Daoy (cell line): ENCODE measurements at places on chromosomes 1 and 21.

DNA sequence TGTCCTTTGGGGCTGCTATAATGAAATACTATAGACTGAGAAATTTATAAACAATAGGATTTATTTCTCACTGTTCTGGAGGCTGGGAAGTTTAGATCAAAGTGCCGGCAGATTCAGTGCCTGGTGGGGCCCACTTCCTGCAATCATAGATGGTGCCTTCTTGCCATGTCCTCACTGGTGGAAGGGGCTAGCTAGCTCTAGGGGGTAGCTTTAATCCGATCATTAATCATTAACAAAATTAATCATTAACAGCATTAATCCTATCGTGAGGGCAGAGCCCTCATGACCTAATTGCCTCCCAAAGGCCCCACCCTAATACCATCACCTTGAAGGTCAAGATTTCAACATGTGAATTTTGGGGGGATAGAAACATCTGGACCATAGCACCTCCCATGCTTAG, 124.3 kb downstream of the TRABD2B start:
- DNase-seq = no peak

DNA sequence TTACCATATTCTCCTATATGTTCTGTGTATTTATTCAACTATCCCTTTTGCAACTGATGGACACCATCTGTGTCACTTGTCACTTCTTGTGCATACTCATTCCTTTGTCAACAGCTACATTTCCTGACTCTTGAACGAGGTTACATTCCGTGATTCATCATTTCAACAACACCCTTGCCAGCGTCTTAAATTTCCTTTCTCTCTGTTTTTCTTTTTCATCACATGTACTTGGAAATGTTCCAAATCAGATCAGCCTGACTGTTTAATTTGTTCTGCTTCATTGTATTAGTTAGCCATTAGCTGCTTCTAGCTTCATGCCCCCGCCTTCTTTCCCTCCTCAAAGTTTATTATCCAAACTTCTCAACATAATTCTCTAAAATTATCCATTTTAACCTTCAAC, 173.0 kb downstream of the ADGRL4 start:
- DNase-seq = peak; percentile 92

DNA sequence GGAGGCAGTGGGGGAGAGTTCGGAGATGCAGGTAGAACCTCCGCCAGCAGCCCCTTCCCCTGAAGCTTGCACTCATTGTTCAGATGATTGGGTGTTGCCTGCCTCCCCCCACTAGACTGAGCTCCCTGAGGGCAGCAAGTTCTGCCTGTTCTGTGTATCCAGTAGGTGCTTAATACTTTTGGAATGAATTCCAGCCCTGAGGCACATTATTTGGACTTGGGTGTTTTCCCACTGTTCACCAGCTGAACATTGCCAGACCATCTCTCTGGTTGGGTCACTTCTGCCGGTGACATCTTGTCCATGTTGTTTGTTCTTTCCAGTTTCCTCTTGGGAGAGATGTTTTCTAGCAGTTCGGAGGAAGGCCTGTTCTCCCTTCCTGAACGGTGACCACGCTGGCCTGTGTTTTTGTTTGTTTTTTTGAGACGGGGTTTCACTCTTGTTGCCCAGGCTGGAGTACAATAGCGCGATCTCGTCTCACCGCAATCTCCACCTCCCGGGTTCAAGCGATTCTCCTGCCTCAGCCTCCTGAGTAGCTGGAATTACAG, 48.7 kb downstream of the SPSB1 start:
- no peak for DNase-seq

DNA sequence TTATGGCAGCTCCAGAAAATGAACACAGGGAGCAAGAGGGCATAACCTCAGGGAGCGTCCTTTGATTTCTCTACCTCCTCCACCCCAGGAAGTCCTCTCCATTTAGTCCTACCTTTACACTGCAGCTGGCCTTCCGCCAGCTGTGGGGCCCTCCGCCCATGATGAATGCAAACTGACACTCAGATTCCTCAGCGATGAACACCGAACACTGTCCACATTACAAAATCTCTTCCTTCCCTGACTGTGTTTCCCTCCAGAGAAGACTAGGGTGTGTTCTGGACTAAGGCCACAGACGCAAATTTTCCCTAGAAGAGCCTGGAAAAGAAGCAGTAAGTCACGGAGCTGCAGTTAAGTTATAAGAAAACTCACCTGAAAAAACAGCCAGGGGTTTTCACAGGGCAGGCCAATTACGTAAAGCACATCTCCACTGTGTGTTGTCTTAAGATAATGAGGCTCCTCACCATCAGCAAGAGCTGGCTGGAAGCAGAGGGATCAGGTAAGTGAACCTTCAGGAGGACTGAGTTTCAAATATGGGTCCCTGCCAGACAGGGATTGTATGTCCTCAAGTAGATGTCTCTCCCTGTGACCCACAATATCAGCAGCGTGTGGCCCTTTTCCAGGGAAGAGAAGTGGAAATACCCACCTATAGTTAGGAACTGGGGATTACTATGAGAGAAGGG, 46.3 kb upstream of the ATP1B1 start:
- no peak for DNase-seq

DNA sequence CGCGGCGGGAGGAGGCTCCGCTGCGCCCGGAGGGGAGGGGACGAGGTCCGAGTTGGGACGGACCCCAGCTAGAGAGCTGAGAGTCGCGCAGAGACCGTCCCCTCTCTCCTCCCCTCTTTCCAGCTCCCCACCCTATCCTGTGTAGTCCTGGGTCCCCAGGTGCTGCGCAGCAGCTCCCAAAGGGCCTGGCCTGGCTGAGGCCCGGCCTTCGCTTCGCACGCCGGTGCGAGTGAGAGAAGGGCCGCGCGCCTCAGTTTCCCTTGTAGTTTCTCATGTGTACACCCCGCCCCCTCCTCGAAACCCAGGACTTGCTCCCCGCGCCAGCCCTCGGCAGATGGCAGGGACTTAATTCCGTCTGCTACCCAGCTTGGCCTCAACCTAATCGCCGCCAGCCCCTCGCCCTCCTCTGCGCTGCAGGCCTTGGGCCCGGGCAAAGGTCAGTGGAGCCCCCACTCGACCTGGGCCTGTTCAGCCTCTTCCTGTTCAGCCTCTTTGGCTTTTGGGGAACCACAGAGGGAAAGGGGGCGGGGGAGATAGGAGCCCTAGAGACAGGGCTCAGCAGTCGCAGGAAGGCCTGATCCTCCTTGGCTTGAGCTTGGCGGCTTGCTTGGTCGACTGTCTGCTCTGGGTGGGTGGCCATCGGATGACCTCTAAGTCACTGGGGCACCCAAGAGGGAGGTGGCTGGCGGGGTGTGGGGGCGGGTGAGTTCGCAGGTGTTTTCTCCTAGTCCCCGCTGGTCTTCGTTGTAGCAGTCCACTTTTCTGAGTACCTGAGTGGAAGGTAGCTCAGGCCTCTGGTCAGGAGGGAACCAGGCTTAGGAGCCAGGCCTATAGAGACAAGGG, 1.0 kb downstream of the ZNF687 start:
- DNase-seq = peak; percentile 35

DNA sequence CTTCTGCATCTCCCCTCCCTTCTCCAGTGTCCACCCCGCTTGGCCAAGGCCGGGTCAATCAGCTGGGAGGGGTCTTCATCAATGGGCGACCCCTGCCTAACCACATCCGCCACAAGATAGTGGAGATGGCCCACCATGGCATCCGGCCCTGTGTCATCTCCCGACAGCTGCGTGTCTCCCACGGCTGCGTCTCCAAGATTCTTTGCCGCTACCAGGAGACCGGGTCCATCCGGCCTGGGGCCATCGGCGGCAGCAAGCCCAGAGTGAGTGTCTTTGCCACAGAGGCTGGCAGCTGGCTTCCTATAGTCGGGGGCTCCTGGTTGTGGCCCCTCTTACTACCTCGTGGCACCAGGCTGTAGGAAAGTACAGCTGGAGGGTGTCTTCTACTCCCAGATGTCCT, 3.6 kb downstream of the PAX7 start:
- DNase-seq = no peak

DNA sequence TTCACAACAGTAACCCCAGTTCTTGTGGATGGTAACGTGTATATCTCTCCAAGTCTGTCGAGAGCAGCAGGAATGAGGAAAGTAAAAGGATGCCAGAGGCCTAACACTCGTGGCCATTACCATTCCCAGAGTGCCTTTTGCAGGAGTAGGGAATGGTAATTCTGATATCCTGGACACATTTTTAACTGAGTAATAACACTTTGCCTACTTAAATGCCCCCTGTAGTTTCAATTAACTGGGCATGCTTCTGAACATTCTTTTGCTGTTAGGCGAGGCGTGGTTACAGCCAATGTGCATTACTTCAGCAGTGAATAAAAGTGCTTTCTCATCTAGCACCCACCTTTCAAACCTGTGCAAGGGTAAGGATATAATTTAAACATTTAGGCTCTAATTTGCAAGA, 258.5 kb upstream of the ADGRL2 start:
- DNase-seq = no peak

DNA sequence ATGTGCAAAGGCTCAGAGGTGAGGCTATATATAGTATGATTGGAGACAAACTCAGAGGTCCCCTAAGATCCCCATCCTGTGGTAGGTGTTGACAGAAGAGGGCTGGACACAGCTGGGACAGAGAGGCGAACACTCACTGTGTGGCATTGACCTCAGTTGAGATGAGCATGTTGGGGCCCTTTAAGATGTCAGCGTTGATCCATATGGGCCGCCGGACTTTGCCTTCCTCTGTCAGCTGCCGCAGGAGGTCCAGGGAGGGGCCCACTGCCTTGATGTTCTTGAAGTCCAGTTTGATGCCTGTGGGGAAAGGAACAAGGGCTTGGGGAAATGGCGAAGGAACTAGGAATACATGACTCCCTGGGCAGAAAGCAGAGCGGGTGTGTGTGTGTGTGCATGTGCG, 8.8 kb downstream of the FAM151A start:
- no peak for DNase-seq

DNA sequence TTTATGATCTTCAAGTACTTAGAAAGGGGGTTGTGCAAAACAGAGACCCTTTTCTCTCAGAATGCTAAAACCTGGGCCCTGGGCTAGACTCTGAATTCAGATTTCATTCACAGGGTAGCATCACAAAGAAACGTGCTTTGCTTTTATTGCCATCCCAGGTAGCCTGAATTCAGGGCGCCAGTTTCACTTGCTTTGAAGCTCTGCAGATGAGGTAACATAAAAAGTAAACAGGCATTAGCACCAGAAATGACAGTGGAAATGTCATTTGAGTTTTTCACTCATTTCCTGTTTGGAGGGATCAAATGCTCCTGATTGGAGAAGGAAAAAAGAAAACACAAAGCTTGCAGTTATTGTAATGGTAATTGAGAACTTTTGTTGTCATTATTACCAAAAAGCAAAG, 2.6 kb downstream of the SYPL2 start:
- DNase-seq = no peak

DNA sequence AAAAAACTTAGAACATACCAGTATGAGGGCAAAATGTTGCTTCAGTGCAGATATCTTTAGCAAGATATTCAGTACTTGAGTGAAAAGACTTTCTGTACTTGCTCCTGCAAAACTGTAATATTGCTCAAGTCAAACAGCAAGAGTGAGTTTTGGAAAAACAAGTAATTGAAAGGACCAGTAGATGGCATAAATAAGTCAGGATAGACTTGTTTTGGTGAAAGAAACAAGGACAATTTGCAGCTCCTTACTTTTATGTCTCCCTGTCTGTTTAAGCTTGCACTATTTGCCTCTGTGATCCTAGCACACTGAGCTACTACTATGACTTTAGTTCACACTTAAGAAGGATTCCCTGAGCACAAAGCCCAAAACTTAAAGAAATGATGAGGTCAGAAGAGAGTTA, 39.1 kb downstream of the IFI44 start:
- peak; percentile 27 for DNase-seq

DNA sequence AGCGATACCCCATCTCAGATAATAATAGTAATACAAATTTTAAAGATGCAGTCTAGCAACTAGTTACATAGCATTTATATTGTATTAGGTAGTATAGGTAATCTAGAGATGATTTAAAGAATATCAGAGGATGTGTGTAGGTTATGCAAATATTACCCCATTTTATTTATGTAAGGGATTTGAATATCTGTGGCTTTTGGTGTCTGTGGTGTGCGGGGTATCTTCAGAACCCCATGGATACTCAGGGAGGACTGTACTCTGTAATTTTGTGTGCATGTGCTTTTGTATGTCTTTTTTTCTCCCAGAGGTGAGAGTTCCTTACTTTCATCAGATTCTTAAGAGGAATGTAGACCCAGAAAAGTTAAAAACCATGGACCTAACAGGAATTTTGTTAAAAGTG, 12.8 kb downstream of the RNF2 start:
- DNase-seq = no peak

- DNase-seq = no peak
These were observed 2.7 kb downstream of the FAM163A start for GRCh38 chr1:179745743-179746142.

DNA sequence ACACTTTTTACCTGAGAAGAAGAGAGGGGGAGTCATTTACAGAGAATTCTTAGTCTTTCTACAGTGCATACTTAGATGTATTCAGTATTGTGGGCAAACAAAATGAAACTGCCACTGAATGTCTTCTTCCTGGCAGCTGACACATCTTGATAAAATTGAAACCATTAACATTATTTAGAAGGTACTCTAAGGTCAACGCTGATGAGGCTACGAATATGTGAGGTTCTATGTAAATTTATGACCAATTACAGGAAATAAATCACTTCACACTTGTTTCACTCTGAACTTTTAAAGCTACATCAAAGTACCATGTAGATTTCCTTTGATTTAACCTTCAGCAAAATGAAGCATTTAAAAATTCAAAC, 51.3 kb upstream of the GFI1 start:
- DNase-seq = peak; percentile 15

- DNase-seq = no peak
These were observed 18.6 kb upstream of the LDLRAP1 start for GRCh38 chr1:25524568-25525360.

DNA sequence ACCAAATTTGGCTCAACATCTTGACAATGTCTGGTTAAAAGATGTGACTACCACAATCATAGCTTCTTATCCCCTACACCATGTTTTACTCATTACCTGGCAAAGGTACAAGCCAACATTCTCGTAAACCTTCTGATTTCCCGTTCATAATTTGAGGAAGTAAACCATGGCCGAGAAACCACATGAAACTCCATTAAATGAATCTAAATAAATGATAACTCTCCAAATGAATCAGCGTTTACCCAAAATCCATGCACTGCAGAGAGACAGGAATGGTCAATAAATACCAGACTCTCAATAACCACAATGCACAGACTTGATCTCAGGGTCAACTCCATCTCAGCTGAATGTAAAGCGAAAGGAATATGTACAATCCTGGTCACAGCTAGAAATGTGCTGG, 125.2 kb downstream of the TYW3 start:
- DNase-seq = no peak

DNA sequence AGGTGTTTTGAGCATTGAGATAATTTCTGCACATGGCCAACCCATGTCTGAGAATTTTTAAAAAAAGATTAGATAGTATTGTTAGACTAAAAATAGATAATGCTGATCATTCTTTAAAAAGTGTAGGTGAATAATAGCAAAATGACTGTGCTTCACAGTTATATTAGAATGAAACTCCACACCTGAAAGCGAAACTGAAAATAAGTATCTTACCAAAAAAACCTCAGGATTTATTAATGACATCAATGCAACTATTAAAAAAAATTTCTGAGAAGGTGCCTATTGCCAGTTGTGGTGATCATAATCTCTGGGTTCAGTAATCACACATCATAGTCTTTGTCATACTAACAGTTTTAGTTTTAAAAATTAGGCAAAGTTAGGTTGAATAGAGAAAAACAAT, 36.5 kb downstream of the PLA2G4A start:
- no peak for DNase-seq
